ENCODE measurements at places on chromosomes 2 and 18.

DNA sequence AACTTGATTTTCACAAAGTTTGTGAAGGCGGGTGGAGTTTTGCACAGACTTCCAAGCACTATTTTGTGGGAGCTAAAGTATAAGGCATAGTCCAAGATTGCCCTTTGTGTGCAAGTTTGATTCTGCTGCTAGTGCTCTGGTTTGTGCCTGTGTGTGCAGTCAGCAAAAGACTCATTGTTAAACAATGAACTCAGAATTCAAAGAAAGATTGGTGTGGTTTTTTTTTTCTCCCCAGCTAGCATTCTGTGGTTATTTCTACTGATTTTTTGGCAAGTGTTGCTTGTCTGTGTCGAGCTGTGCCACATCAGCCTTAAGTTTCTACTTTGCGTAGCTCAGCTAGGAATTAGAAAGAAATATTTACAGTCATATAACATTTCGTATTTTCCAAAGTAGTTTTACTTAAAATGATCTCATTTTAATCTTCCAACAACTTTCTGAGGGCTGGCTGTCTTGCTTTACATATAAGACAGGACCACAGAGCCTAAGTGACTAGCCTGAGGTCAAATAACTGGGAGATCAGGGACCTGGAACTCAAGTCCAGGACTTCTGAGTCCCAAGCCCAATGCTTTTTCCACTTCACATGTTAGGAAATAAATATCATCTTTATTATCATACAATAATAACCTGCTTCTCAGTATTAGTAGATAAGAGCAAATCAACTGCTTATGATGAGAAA, 69.8 kb downstream of the BABAM2 start:
- H3K4me3 ChIP-seq = no peak overlapping the region
- peaks cover 39% of the 10 kb centered on the region for H3K4me1 ChIP-seq
- H3K36me3 ChIP-seq = no peaks in the 10 kb centered on the region
- DNase-seq = no peak
- peak overlapping the region; percentile 22 for H3K27ac ChIP-seq

DNA sequence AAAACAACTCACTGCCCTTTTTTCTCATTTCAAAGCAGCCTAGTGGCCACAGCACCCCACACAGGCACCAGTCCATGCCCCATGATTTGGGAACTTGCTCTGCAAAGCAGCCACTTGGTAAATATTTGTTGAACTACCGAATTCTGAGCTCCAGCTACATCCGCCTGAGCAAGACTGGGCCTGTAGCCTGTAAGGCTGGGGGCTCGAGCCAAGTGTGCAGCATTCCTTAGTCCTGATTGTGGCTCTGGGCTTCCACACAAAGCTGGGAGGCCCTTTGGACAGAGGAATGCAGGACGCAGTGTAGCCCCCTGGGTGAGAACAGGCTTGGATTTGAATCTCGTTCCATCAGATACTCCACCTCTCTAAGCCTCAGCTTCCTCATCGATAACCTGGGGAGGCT, 88.4 kb downstream of the ACTR2 start:
- no peaks in the 10 kb centered on the region for H3K27me3 ChIP-seq
- H3K4me3 ChIP-seq = no peak overlapping the region
- peaks cover 37% of the 10 kb centered on the region for H3K36me3 ChIP-seq
- peaks cover 8% of the 10 kb centered on the region for H3K4me1 ChIP-seq
- H3K27ac ChIP-seq = peak overlapping the region; percentile 49
- peak; percentile 51 for DNase-seq

- H3K36me3 ChIP-seq = no peaks in the 10 kb centered on the region
- H3K27ac ChIP-seq = no peak overlapping the region
- no peaks in the 10 kb centered on the region for H3K4me1 ChIP-seq
- H3K27me3 ChIP-seq = no peaks in the 10 kb centered on the region
- no peak overlapping the region for H3K4me3 ChIP-seq
- no peak for DNase-seq
Measured at GRCh38 chr18:42675810-42676209, 439.7 kb downstream of the RIT2 start.

GRCh38 chr2:106961328-106961727, 75.4 kb upstream of the ST6GAL2 start:
- DNase-seq = no peak
- no peaks in the 10 kb centered on the region for H3K27me3 ChIP-seq
- no peak overlapping the region for H3K4me3 ChIP-seq

GRCh38 chr18:3449512-3450011, 410 bp upstream of the TGIF1 start:
- H3K4me3 ChIP-seq = peak overlapping the region; percentile 89
- no peaks in the 10 kb centered on the region for H3K36me3 ChIP-seq
- H3K27ac ChIP-seq = peak overlapping the region; percentile 99
- no peak for DNase-seq

Data from tibial artery (tissue), 4 donors.